ENCODE measurements at places on chromosomes 7 and 10.

GRCh38 chr7:128361411-128362379 is at the start of gene PRRT4:
Gene PRRT4 (minus strand): TSS chr7:128361690.
- no peak for DNase-seq

- DNase-seq = peak; percentile 95
These were observed 7.8 kb downstream of the TES start for GRCh38 chr7:116218051-116218645.

- no peak for DNase-seq
These were observed 14.5 kb upstream of the AP5Z1 start for GRCh38 chr7:4760952-4761351.

DNA sequence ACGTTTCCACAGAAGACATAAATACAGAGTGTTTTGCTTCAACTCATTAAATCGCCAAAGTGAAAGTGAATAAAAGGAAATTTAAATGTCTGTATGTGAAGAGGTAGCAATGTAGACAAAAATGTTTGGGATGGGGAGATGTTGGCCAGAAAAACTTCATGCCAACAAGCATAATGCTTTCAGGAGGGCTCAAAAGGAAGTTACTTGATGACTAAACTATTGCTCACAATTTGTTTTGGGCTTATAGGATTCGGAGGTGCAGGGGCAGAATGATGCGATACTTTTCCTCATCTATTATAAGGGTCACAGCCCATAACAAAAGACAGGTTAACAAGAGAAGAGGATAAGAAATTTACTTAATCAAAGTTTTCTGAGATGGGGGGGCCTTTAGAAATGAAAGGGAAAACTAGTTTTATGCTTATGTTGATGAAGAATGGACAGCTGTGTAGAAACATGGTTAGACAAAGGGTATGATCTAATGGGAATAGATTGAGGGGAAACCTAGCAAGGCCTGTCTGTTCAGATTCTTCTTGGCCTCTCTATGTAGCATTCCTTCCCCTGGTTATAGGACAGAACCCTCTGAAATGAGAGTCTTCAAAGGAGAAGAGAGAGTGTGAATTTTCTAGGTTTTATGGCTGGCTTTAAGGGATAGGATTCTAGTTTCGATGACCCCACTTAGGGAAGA is 898.6 kb downstream of the LRMDA start:
- no peak for DNase-seq

GRCh38 chr7:4241791-4242190 is 440.3 kb upstream of the FOXK1 start:
- no peak for DNase-seq

GRCh38 chr10:129952378-129953118 is 11.5 kb downstream of the EBF3 start:
- no peak for DNase-seq

- no peak for DNase-seq
These were observed 466 bp upstream of the DNAJB12 start for GRCh38 chr10:72355214-72355555.

GRCh38 chr10:96752375-96752774 is 32.1 kb upstream of the PIK3AP1 start:
- no peak for DNase-seq

DNA sequence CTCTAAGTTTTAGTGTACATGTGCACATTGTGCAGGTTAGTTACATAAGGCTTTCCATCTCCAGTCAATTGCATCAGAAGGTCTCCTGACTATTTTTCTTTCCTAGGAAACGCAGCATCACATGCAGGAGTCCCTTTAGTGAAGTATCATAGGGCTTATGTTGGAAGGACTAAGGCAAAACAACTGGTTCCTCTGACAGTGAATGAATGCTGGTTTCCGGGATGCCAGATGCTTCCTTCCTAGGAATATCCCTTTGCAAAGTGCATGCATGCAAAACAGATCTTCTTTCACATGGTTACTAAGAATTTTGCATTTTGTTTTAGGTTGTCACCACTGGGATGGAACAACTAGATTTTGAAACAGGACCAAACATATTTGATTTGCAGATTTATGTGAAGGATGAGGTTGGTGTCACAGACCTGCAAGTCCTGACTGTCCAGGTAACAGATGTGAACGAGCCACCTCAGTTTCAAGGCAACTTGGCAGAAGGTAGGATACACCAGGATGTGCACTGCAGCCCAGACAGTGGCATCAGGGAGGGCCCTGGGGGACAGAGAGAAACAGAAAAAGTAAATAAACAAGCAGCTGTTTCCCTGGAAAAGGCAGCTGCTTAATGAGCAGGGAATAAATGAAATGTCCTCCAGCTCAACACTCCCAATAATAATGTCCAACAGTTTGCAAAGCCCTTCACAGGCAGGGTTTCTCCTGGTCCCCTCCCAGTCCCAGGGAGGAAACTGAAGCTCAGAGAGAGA is 17.8 kb downstream of the CDHR3 start:
- DNase-seq = no peak

GRCh38 chr10:341081-341740 is 206.0 kb downstream of the ZMYND11 start:
- no peak for DNase-seq

GRCh38 chr10:129922598-129923123 is 41.4 kb downstream of the EBF3 start:
- DNase-seq = no peak

GRCh38 chr10:121578298-121578697 is 19.9 kb downstream of the FGFR2 start:
- DNase-seq = no peak

GRCh38 chr7:2508327-2509215 is 11.0 kb upstream of the LFNG start:
- DNase-seq = no peak

DNA sequence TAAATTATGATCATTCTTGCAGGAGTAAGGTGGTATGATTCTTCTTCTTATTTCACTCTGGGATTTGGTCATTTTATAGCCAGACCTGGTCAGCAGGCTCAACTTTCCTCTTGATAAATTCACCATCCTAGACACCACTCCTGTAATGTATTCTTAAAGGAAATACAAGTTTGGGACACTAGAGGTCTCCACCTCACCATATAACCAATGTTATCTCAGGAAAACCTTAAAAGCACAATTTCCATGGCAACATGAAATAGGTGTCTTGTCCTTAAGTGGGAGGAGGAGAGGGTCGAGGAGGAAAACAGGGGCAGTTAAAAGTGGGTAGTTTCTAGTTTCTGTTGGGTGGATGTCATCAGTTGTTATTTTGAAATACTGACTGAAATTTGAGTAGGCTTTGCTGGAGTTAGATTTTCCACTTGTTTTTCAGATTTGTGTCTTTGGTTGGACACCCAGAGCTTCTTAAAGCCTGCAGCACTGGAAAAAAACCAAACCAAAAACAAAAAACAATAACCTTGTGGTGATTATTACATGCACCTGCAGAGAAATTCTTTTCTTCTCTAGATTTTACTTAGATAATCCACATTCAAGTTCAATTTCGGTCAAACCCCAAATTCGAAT is 163.1 kb downstream of the PRKCQ start:
- no peak for DNase-seq

GRCh38 chr7:50641442-50642405 is 76.5 kb upstream of the DDC start:
- DNase-seq = no peak

DNA sequence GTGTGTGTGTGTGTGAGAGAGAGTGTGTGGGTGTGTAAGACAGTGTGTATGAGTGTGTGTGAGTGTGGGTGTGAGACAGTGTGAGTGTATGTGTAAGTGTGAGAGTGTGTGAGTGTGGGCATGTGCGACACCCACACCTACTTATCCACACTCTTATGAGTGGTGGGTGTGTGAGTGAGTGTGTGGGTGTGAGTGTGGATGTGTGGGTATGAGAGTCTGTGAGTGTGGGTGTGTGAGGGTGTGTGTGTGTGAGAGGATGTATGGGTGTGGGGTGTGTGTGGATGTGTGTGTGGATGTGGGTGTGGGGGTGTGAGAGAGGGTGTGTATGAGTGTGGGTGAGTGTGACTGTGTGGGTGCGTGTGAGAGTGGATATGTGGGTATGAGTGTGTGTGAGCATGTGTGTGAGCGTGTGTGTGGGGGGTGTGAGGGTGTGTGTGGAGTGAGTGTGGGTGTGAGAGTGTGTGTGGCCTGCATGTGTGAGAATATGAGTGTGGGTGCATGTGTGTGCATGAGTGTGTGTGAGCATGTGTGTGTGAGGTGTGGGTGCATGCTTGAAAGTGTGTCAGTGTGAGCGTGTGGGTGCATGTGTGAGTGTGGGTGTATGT is 15.1 kb downstream of the VWC2 start:
- DNase-seq = no peak

DNA sequence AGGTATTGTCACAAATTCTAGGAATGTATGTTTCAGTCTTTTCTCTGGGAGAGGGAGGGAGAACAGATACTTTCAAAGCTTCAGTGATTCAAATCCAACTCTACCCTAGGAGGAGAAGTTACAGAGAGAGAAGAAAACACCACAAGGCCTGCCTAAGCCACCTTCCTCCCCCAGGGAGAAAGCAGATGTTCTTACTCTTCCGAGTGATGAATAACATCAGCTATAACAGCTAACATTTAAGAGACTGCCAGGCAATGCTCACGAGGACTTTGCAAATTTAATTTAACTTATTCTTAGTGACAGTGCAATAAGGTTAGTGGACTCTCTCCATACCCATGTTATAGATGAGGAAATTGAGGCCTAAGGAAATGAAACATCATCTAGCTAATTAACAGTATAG is 36.8 kb downstream of the TAS2R41 start:
- DNase-seq = no peak

DNA sequence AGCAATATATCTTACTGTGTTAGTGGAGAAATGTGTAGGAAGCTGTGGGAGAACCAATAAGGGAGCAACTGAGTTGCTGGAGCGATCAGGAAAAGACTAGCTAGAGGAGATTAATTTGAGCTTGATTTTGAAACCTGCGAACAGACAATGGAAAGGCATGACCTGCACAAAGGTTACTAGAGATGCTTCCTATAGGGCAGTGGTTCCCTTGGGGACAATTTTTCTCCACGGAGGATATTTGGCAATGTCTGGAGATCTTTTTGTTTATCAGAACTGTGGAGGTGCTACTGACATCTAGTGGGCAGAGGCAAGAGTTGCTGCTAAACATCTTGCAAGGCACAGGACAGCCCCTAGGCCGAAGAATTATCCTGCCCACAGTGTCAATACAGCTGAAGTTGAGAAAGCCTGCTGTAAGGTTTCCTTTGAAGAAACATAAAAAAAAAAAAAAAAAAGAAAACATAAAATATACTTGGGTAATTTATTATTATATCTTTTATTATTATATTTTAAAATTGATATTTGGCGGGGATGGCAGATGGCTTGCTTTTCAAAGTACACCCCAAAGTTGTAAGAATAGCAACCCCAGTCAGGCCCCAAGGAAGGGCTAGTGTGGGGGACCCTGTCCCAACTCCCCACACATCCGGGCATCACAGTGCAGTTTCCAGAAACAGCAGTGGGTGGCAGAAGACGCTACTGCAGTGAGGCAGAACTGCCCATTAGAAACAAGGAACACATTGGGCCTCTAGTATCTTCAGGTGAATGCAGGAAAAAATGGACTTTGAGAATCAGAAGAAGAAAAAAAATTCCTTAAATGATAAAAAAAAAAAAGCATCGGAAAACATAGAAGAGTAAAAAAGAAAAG is 481.6 kb downstream of the SH2D4B start:
- DNase-seq = peak; percentile 11

- no peak for DNase-seq
These were observed 35.7 kb upstream of the EBLN1 start for GRCh38 chr10:22253580-22253882.
